ENCODE measurements at places on chromosomes 13 and 19.

GRCh38 chr19:31438401-31439269 lies 89.4 kb upstream of the TSHZ3 start:
- no peak for DNase-seq

DNA sequence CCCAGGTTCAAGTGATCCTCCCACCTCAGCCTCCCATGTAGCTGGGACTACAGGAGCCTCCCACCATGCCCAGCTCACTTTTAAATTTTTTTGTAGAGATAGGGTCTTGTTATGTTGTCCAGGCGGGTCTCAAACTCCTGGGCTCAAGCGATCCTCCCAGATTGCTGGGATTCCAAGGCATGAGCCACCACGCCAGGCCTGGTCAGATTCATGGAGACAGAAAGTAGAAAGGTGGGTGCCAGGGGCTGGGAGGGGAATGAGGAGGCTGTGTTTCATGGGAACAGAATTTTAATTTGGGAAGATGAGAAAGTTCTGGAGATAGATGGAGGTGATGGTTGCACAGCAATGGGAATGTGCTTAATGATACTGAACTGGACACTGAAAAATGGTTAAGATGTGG lies 22.3 kb downstream of the ARHGEF18 start:
- DNase-seq, result no peak

- no peak for DNase-seq
Measured at GRCh38 chr13:51068501-51068900, 42.6 kb downstream of the C13orf42 start.

DNA sequence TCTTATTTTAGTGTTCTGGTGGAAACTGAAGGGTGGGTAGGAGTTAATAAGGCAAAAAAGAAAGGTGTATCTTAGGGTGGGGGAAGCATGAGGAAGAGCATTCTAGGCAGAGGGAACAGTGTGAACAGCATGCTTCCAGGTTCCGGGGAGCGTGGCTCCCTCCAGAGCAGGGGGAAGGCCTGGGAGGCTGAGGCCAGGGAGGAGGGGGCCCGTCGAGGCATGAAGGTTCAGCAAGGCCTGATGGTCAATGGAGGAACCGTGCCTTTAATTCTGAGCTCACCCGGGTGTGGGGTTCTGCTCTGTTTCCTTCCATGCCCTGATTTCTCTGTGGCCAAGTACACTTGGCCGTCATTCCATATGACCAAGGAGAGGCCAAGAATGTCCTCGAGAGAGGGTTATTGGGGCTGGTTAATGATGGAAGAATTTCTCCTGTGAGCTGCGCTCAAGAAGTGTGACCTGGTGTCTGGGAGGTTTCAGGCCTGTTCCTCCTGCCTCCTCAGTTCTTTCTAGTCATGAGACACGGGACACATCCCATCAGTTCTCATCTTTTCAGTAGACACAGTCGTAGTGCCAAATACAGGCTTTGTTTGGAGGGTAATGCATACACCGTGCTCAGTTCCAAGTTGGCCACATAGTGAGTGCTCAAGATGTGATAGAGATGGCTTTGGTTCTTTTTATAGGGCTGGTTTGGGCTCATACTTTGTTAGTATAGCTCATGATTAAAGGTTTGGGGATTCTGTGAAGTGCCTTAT lies 73.6 kb downstream of the SIPA1L3 start:
- no peak for DNase-seq

DNA sequence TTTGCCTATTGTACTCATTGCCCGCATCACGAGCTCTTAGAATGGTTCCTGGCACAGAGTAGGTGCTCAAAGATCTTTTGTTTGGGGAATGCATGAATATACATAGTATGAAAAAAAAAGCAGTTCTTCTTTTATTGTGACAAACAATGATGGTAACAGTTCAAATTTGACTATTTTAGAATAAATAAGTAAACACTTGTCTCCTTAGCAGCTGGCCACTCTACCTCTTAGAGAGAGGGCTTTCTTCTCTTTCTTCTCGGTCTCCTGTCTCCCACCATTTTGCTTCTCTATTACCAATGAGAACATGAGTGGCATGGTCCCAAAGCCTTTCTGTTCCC lies 639 bp upstream of the SLAIN1 start:
- DNase-seq, result no peak

DNA sequence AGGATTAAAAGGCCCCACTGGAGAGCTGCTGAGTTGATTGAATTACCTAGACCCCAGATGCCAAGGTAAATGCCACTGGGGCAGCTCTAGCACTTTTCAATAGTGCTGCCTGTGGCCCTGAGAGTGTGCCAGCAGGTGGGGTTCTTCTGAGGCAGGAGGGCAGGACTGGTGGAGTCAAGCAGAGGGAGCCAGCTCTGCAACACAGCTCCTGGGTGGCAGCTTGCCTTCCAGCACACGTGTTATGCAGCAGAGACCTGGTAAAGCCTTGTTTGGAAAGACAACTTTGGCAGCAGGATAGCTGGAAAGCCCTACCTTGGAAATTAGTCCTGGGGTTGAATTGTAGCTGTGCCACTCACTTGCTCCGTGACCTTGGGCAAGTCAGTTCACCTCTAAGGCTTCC lies 306.6 kb downstream of the ATP8A2 start:
- DNase-seq, result no peak

DNA sequence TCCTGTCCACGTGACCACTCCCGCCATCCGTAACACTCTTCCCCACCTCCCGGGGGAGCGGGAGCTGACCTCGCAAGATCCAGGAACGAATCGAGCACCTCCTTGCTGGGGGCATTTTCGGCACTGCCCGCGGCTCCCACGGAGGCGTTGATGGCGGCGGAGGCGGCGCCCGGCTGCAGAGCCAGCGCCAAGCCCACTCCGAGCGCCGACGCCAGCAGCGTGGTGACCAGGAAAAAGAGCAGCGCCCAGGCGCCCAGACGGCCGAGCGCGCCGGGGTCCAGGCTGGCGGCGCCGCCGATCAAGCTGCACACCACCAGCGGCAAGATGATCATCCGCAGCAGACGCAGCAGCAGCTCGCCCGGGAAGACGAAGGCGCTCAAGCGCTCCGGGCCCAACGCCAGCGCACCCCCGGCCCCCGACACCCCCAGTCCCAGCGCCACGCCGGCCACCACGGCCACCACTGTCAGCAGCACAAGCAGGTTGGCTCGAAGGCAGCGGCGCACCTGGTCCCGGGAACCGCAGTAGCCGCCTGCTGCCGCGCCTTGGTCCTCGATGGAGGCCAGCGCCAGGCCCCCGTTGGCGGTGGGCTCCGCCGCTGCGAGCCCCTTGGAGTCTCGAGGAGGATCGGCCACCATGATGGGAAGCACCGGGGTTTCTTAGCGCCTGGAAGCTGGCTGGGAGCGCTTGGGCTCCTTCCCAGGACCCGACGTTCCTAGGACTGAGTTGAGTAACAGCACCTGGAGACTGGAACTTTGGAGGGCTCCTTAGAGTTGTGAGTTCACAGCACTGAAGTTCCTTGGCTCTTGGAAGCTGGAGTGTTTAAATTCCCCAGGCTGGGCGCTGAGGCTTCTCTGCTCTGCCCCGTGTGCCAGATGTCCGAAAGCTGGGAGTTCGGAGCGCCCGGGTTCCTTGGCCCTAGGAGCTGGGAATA lies 798 bp downstream of the SLC1A5 start:
- DNase-seq, result no peak

Measured in fibroblast of skin of left biceps (primary cell).